ENCODE measurements at places on chromosomes 4 and X.

DNA sequence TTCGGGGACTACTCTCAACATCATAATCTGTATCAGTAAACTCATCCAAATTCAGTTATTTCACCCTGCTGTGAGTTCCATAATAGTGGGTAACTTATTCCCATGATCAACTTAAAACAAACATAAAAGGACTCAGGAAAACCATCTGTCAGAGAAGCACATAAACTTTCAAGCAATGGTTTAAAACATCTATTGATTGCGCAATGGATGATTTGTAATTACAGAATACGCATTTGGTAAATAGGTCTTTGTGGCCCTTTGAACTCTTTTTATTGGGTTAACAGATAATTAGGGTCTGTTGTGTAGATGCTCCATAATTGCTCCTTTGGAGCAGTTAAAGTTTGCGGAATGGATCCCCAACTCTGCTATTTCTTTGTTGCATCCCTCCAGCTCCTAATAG is 115.3 kb downstream of the KIT start:
- DNase-seq: no peak

GRCh38 chr4:163251204-163251603 is 81.2 kb downstream of the NPY1R start:
- no peak for DNase-seq

DNA sequence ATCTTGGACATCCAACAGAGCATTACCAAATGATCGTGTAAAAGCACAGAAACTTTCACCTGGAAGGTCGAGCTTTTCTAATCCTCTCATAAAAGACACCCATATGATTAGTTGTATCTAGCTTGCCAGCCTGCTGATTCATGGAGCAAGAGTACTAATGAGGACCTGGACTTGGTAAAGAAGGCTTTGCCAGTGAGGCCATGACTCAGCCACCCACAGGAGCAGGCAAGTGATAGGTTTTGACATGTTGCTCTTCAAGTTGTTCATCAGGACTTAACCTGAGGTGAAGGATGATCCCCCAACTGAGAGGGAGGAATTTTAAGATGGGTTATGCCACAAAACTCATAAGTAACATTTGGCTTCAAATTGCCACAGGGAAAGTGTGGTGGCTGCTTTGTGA is 24.7 kb upstream of the EPGN start:
- no peak for DNase-seq

- no peak for DNase-seq
These were observed 9.8 kb upstream of the TIGD2 start for GRCh38 chr4:89101256-89102161.

GRCh38 chr4:145098675-145099037 is 545 bp downstream of the ABCE1 start:
- peak; percentile 51 for DNase-seq

DNA sequence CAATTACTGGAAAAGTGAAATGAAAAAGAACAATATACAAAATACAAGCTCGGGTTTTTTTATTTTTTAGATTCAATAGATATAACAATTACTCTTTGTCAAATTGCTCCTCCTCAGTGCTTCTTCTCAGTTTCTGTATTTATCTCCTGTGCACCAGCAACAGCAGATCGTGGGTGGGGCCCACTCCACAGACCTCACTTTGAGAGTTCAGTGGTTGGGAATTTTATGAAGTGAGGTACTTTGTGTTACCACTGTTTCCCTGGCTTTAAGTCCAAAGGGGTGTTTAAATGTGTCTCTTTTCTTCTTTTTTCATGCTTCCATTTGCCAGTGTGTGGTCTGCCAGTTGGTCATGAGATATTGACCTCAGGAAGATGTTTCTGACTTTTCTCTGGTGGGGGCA is 54.4 kb downstream of the KIT start:
- DNase-seq: no peak

- DNase-seq: no peak
These were observed 142.1 kb downstream of the PDGFRA start for GRCh38 chr4:54371173-54371572.

GRCh38 chr4:147599769-147600168 is 17.4 kb upstream of the TMEM184C start:
- no peak for DNase-seq

DNA sequence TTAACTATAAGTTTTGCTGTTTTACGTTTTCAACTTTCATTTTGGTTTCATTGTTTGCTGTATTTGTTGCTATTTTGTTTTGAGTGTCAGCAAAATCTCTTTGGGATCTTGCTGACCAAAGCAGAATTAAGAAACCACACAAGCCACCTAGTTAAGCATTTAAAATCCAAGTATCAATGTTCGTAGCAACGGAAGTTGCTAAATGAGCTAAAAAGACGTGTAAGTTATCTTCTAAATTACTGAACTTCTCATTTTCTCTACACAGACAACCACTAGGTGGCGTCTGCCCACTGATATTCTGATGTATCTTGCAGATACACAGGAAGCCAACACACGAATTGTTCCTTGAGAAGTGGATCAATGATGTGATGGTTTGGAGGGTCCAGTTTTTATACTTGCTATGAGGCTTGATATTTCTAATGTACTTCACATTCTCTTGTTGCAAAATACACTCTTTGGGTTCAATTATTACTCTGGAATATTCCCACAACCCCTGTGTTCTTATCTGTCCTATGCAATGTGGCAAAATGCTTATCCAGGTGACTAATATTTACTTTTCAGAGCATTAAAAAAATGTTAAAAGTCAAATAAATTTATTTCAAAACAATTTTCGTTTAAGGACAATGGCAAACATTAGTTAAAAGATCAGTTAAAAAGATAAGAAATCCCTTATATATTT is 250.5 kb downstream of the TECRL start:
- DNase-seq: peak; percentile 66

GRCh38 chr4:156608651-156609050 is 362.9 kb downstream of the PDGFC start:
- DNase-seq: no peak

GRCh38 chr4:821631-822030 is 4.3 kb downstream of the CPLX1 start:
- DNase-seq: no peak

- DNase-seq: no peak
These were observed 221.1 kb downstream of the PTTG2 start for GRCh38 chr4:38181286-38181685.

- no peak for DNase-seq
These were observed 6.5 kb downstream of the FUNDC1 start for GRCh38 chrX:44536198-44536597.

- no peak for DNase-seq
These were observed 459.5 kb upstream of the AGA start for GRCh38 chr4:177901786-177902185.

- no peak for DNase-seq
These were observed 3.9 kb downstream of the CYP2U1 start for GRCh38 chr4:107935246-107935645.

GRCh38 chrX:45138525-45138924 is 62.2 kb downstream of the DIPK2B start:
- DNase-seq: no peak

GRCh38 chrX:53882331-53882730 is 161.9 kb downstream of the PHF8 start:
- no peak for DNase-seq

DNA sequence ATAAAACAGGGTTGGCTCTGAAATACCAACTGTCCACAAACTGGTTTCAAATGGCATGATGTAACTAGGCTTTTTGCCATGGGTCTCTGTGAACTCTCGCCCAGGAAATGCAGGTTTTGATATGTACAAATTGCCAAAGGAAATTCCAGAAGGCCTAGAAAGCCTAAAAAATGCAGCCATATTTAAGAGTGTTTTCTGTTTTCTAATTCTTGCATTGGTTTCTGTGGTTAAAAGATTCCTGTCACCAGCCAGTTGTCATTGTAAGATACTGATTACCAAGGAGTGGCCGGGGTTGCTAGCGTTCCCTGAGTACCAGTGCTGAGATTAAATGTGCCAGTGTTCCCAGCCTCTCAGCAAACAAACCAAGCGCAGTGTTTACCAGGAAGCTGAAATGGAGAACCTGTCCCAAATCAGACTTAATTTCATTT is 53.9 kb upstream of the SORBS2 start:
- DNase-seq: no peak

DNA sequence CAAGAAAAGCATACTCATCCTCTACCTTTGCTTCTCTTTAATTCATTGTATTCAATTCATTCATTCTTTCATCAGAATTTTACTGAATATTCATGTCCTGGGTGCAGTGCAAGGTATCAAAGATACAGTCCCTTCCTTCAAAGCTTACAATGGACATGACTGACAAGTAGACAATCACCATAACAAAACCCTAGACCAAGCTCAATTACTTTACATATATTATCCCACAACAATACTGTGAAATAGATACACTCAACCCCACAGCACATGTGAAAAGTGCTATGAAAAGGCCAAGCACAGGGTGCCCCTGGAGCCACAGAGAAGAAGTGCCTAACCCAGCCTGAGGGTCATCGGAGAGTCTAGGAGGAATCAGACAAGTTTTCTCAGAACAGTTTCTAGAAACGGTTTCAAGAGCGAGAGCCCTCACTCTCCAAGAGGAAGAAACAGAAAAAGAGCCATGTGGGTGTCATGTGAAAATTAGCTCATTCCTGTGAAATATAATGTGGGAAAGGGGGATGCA is 15.3 kb downstream of the AMBN start:
- DNase-seq: no peak

DNA sequence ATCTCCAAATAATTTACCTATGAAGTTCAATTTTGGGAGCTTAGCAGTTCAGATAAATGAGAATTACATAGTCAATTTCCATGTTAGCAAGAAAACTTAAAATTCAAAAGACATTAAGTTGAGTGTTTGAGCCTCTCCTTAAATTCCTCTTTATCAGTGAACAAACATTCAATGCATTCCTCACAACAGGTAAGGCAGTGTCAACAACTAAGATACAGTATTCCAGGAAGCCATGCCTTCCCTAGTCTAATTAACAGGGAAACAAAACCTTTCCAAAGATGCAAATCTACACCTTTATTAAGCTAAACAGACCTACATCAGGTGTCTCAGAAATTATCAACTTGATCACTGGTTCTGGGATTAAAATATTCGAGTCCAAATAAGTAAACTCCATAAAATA is 3.7 kb downstream of the SH3RF1 start:
- DNase-seq: no peak

GRCh38 chr4:48766131-48766792 is 13.8 kb downstream of the FRYL start:
- no peak for DNase-seq

DNA sequence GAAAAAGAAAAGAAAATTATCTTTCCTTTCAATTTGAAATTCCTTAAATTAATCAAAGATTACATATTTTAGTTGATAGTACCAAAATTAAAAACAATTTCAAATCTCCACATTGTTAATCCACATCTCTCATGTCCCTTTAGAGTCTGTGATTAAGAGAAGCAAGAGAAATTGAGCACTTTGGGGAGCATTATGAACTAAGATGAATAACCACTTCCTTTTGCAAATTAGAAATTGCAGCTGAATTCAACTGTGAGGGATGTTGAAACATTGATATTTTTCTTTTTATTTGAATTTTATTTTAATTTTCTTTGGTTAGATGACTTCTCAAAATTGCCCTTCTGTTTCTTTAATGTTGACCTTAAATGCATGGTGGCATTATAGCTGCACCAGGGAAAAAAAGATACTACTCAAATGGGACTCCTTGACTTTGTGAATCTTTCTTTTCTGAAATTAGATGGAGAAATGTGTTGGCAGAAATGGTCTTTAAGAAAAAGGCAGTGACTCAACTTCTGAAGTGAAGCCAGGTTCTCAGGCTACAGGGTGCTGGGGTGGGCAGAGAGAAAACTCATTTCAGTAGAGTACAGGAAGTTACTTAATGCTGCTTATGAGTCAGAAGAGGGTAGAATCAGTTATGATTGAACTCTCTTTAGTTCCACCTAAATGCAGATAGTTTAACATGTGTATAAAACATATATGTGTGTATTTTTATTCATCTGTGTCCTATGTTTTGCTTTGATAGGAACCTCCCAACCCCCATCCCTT is 92.0 kb upstream of the TNIP3 start:
- DNase-seq: no peak

GRCh38 chr4:26032630-26033317 is 118.8 kb downstream of the SMIM20 start:
- peak; percentile 89 for DNase-seq

- no peak for DNase-seq
These were observed 49.7 kb downstream of the RBM47 start for GRCh38 chr4:40579983-40580382.

- no peak for DNase-seq
These were observed 165.9 kb upstream of the HHIP start for GRCh38 chr4:144480068-144480467.

- no peak for DNase-seq
These were observed 194.4 kb upstream of the HS3ST1 start for GRCh38 chr4:11622961-11623725.

DNA sequence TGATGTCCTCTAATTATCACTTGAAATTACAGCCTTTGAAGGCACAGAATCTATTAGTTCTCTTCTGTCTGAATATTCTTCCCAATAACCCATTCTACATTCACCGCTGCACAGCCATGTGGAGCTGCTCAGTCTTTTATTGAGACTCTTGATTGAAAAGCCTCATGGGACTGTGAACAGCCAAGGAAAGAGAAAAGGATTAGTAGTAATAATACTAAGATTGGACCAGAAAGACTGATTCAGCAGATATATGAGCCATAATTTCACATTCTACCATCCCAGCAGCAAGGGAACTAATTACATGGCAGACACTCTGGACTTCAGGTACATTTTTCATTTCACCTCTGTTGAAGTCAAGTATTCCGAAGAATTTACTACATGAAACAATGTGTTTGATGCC is 2471.7 kb downstream of the ARAP2 start:
- DNase-seq: peak; percentile 7

DNA sequence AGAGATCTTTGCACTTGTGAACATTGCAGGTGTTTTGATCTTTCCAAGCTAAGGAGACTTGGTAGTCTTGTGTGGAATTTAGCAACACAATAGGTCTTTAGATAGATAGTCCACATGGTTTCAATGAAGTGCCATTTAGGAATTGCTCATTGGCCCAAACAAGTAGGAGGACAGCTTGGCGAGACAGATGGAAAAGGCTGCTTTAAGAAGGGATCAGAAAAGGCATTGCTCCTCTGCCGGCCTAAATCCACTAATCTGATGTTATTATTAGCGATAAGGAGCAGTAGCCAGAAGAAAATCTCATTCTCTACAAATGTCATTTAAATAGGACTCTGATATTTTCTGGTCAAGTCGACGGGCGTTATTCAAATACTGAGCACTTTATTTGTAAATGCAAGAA is 99.7 kb downstream of the AFF2 start:
- no peak for DNase-seq

GRCh38 chr4:1285790-1286553 is 3.7 kb upstream of the MAEA start:
- no peak for DNase-seq

- DNase-seq: no peak
These were observed 21.9 kb upstream of the ZNF81 start for GRCh38 chrX:47814851-47815250.

DNA sequence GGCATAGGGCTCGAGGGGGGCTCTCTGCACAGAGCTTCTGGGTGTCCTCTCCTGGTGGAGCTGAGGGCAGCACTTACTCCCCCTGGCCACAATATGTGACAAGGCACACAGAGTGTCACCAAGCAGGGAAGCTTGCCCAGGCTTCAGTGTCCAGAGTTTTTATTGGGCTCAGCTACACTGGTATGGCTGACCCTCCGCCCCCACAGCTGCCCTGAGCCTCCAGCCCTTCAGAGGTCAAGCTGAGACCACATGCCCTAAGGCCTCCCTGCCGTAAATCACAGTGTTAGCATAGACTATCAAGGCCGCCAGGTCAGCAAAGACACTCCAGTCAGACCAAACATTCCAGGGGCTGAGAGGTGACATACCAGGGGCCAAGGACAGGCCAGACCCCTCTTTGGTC is 59.0 kb downstream of the EVC start:
- DNase-seq: no peak

Data from muscle of arm (tissue), 14 donors.